ENCODE measurements at places on chromosomes 12 and 14. TPM values are rescaled to one million over a fixed set of nuclear protein-coding genes. Genes with fewer than 3 reads are reported as not detected.

The GALC gene
- total RNA-seq: 16.9 TPM

The DNAH10 gene
- 0.12 TPM for total RNA-seq

The CLMN gene
- 0.42 TPM for total RNA-seq

The SLC7A7 gene
- 0.69 TPM for total RNA-seq

The LRRC10 gene
- not detected for total RNA-seq

The ANO2 gene
- total RNA-seq: not detected

The ZDHHC22 gene
- not detected for total RNA-seq

All from activated CD4-positive, alpha-beta T cell treated with anti-CD3 and anti-CD28 coated beads, Interleukin-2, amount 10 ng/mL, durations not matched to agents 7 days and 5 days (primary cell).